Hematopoietic multipotent progenitor cell treated with erythropoietin and hydrocortisone succinate and interleukin-3 and kit ligand, for 15 days (in vitro differentiated cells): ENCODE measurements at places on chromosomes 1 and 21.

GRCh38 chr1:222634180-222635013, 16.5 kb downstream of the MIA3 start:
- DNase-seq = peak; percentile 91

- DNase-seq = no peak
Observed at GRCh38 chr21:34921151-34921550, 128.0 kb downstream of the RUNX1 start.

DNA sequence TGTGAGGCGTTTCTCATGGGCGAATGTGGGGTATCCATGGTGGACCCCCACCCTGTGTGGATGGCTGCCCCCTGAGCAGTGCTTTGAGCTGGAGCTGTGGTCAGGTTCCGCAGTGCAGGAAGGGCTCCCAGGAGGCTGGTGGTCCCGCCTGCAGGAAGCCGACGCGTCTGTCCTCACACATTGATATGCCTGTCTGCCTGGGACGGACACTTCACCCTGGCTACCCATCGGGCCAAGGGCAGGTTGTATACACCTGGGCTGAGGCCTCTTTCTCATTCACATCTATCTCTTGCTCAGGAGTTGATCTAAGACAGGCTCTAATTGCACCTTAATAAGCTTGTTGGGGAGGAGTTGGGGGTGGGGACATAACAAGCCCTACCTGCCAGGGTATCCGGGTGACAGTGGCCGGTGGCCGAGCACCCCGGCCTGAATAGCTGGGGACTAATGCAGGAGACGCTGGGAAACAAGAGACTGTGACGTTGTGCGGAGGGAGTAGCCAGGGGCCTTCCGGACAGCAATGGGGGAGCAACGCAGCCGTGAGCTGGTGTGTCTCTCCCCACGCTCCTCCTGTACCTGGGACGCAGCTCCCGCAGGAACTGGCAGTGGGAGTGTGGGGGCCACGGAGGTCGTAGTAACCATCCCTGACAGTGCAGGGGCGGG, 21.7 kb downstream of the PDXK start:
- no peak for DNase-seq

GRCh38 chr1:39576016-39576657, 453 bp downstream of the PABPC4 start:
- no peak for DNase-seq

DNA sequence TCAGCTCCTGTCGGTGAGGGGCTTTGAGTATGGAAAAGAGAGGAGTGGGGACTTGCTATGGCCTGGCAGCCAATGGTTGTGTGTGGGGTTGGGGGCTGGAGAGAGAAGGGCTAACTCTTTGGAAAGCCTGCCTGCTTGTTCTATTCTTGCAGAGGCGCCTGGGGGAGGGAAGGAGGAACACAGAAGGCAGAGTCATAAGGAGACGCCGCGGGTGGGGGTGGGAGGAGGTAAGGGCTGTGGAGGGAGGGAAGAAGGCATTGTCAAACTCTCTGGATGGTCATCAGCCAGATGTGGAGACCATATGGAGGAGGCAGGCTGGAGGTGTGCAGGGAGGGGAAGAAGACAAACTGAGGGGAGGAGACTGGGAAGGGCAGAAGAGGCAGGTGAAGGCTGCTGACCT, 70.0 kb downstream of the PLXNA2 start:
- DNase-seq = no peak

DNA sequence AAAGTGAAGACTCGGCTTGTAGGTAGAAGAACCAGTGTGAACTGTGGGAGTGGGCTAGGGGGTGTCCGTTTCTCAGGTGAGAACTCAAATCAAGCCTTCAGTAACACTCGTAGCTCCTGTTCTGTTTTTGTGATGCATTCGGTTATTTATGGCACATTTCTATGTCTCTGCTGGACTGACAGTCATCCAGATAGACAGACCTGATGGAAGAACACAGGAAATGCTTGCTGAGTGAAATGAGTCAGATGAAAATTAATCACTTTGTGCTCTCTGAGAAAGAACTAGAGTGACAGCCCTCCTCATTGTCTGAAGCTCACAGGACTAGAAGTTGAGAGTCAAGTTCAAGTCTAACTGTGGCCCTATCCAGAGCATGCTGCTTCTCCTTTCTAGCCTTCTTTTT, 360.1 kb upstream of the PLXNA2 start:
- no peak for DNase-seq

DNA sequence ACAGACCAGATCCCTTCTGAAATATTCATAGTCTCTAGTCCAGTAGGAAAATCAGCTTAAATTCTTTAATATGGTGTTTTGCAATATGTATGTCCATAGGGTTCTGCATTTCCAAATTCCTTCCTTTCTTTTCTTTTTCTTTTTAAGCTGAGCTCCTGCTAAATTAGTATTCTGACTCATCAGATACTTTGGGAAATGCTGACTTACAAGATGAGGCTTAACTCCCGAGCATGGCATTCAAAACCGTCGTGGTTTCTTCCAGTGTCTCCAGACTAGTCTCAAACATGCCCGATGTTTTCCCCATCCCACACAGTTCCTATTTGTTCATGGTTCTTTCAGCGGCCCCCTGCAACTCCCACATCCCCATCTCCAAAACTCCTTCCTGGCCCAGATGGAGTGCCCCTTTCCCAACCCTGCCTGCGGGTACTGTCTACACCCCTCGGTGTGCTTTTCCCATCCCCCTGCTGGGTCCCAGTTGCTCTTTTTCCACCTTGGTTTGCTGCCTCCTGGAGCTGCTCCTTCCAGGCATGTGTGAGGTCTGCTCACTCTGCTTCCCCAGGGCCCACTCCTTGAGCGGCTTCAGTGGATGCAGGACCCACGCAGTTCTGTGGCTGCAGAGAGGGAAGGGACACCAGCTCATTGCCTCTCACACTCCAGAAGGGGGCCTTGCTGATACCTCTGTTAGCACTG, 19.5 kb upstream of the ETV3 start:
- DNase-seq = no peak

GRCh38 chr1:159009287-159009686, 420 bp upstream of the IFI16 start:
- no peak for DNase-seq

- no peak for DNase-seq
Observed at GRCh38 chr1:154958036-154958435, 2.1 kb upstream of the PBXIP1 start.

DNA sequence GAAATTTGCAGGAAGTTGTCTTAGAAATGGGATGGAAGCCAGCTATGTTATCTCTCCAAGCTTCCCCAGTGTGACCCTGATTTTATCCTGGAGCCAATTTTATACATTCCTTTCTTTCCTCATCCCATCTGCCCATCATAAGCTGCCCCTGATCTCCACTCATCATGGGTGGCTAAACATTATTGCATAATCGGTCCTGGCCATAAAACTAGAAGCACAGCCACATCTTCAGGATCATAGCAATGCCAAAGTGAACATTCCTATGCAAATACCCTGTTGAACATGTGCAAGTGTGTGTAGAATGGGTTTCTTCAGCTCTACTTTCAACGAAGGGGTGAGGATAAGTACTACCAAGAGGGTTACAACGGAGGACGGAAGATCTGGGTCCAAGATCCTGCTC, 50.6 kb upstream of the COG2 start:
- DNase-seq = no peak

- no peak for DNase-seq
Observed at GRCh38 chr1:170518965-170519364, 13.0 kb upstream of the GORAB start.

DNA sequence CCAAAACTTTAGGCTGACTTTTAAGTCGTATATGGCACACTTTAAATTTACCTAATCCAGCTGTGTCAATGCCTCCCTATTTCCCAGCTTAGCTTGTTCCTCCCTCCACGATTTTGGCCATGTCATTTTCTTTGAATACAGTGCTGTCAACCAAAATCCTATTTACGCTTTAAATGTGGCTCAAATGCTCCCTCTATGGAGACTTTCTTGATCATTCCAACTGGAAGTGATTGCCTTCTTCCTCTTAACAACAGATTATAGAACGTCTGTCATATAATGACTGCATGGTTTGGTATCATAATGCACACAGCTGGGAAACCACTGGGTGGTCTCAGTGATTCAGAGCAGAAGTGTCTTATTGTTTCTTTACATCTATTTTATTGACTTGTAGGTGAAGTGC, 18.9 kb upstream of the BATF3 start:
- no peak for DNase-seq

GRCh38 chr1:156407344-156407743, 38.3 kb downstream of the RHBG start:
- no peak for DNase-seq

DNA sequence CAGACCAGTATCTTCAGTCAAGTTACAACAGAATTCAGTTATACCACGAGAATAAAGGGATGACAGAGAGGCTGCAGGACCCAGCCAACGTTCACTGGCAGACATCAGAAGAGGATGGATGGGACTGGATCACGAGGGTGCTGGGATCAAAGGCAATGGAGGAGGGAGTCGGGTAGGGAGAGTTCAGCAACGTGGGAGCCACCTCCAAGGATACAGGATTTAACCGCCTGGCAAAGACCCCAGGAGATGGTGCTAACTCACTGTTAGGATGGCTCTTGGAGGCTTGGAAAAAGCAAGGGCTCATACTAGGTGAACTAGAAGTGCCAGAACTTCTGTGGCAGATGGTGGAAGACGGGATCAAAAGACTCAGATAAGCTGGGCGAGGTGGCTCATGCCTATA, 99.1 kb upstream of the DISP3 start:
- no peak for DNase-seq

DNA sequence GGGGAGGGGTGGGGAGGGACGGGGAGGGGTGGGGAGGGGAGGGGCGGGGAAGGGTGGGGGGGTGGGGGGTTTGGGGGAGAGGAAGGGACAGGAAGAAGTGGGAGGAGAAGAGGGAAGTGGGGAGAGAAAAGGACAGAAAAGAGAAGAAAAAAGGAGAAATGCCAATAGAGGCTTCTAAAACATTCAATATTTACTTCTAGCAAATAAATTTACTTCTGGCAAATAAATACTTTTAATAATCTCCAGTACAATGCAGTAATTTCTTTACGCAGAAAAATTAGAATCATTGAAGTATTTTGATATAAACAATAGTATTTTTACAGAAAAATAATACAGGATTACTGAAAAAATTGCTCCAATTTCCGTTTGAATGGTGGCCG, 9.4 kb upstream of the GPR161 start:
- no peak for DNase-seq

GRCh38 chr21:33820230-33820770, 95.3 kb downstream of the ATP5PO start:
- no peak for DNase-seq

DNA sequence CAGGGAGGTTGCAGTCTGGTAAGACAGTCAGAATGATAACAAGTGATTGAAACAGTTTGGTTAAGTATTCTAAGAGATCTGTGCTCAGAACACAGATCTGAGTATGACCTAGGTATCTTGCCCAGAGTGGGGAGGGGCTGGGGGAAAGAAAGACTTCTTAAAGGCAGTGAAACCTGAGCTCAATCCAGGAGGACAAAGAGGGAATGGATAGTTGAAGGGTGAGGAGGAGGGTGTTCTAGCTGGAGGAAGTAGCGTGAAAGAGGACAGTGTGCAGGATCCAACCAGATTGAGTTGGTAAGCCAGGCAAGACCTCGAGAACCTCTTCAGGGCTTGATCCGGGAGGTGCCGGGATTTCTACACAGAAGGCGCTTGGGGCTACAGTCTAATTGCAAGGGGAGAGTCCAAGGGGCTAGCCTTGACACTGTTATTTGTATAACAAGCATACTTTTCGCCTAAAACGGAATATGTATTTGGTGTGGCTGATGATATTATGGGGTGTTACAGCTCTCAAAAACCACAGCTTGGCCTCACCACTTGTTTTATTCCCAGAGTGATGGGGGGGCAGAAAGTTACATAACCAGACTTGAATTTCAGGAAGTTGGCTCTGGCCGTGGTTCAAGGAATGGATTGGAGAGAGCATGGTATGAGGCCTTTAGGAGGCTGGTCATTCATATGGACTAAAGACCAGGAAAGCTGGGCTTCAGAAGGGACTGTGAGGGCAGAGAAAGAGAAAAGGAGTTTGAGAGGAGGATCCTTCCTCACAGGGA, 19.1 kb downstream of the RCSD1 start:
- DNase-seq = no peak

DNA sequence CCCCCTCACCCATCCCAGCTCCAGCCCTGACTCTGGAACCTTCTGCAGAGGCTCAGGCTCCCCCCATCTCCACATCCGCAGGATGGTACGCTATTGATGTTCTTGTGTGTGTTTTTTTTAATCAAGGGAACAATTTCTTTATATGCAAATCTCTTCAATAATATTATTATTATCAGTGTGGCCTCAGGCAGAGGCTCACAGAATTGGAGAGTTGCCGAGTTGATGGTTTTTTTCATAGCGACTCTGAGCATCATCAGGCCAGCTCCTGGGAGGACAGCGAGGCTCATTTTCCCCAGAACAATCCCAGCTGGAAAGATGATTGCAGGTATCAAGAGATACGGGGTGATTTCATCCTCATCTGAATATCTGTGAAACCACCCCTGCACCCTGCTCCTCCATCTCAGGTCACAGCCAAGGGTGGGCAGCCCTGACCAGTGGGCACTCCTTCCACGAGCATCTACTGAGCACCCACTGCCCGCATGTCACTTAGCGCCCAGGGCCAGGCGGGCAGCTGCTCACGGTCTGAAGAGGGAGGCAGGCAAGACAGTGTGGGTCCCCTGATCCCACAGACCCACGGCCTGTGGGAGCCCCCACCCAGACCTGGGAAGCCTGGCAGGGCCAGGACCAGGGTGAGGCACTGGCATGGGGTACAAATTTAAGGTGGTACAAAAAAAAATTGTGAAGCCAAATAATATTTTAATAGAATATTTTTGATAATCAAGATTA, 245.6 kb upstream of the VAMP3 start:
- DNase-seq = no peak

GRCh38 chr21:44356636-44357035, 3.2 kb downstream of the TRPM2 start:
- no peak for DNase-seq

- DNase-seq = no peak
Observed at GRCh38 chr1:157925419-157926166, 67.9 kb upstream of the KIRREL1 start.

DNA sequence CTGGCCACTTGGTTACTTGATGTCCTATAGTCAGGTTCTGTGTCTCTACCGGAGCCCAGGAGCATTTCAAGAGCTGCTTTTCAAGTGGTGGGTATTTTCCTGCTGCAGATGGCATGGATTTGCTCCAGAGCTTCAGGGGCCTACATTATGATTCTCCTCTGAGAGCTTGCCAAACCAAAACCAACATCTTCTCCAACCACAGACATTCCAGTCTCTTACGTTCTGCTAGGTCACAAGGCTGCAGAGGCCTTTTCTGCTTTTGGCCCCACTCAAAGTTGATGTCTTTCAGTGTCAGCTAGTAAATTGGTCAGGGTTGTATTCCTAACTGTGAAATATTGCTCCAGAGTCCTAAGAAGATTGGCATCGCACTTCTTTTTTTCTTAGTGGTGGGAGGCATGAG, 14.7 kb upstream of the AQP10 start:
- DNase-seq = no peak

- DNase-seq = no peak
Observed at GRCh38 chr1:84291882-84292655, 9.4 kb upstream of the SAMD13 start.

GRCh38 chr1:64425521-64425920, 44.4 kb upstream of the CACHD1 start:
- DNase-seq = no peak

DNA sequence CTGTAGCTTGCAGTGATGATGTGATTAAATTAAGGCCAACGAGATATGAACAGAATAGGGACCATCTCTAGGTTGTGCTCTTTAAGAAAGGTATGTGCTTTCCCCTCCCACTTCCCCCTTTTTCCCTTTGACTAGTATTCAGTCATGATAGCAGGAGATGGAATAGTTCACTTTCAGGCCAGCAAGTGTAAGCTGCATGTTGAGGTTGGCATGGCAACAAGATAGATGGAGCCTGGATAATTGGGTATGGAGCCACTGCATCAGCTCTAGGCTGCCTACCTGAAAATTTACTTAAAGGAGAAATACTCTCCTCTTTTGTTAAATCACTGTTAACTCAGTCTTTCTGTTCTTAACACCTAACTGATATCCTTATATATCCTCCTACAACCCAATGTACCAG, 1.5 kb upstream of the CRP start:
- DNase-seq = no peak
